ENCODE measurements at places on chromosomes 7 and 10.

DNA sequence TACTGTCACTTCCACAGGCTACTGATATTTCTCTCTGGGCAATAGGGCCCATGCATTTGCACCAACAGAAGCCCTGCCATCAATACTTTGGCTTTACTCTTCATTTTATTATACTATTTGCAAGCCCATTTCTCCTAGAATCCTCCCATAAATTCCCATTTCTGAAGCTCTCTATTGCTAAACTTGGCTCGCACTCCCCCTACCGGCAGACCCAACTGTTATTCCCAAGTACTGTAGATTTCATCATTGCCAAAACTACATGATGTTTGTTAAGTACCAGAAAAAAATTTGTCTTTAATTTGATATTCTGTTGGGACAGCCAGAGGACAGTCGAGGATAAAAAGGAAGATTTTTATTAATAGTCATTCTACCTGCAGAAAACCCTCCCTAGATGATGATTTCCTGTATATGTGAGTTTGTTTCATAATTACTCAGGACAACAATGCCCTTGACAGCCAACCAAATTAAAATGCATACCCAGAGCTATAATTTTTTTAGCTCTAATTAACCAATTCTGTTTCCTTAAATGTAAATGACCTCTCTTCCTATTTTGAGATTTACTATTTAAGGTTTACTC is 298.6 kb downstream of the REEP3 start:
- no peak for DNase-seq

DNA sequence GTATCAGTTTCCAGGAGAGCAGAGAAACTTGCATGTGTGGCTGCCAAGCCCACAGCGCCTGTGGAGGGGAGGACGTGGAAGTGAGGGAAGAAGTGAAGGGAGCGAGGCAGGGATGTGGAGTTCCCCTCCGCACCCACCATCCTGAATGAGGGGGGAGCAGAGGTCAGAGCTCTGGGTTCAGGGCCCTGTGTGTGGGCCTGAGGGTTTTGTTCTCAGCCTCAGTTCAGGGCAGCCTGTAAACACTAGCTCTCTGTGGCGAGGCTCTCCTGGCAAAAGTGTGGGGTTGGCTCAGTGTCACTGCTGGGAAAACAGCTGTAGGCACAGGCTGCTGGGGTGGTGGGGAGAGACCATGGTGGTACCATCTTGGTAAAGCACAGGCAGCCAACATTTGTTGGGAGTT is 108.4 kb downstream of the C10orf105 start:
- no peak for DNase-seq

- DNase-seq, result no peak
Observed at GRCh38 chr10:119222537-119222936, 15.2 kb downstream of the GRK5 start.

- DNase-seq, result no peak
Observed at GRCh38 chr7:154693661-154694060, 309.3 kb downstream of the PAXIP1 start.

- no peak for DNase-seq
Observed at GRCh38 chr7:69860941-69861622, 262.8 kb downstream of the AUTS2 start.

DNA sequence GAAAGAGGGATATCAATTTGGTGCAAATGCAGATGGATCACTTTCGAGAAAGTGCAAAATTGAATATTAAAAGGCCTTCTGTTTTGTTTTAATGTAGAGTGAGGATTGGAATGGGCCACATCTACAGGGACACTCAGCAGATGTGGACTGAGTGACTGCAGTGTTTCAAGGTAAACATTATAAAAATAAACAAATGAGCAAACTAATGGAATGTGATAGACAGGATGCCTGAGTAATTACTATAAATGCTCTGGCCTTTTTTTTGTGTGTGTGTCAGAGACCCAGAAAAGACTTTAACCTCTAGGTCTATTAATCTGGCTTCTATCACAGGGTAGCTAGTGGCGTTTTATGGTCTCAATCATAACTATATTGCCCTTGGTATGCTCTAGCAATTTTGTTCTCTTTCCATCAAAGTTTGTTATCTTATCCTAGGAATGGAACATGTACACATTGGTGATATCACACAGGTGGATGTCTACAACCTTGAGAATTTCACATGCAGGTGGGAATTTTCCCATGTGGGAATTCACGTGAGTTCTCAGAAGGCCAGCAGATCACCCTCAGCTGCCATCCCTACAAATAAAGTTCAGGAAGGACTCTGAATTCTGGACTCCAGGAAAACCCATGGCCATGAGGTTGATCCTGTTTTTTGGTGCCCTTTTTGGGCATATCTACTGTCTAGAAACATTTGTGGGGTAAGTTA is at the start of gene CPA2:
Gene CPA2 (plus strand): TSS at position 606 of the 703 bp plus-strand sequence. CDS start 19 bp downstream, at position 625.
- no peak for DNase-seq

DNA sequence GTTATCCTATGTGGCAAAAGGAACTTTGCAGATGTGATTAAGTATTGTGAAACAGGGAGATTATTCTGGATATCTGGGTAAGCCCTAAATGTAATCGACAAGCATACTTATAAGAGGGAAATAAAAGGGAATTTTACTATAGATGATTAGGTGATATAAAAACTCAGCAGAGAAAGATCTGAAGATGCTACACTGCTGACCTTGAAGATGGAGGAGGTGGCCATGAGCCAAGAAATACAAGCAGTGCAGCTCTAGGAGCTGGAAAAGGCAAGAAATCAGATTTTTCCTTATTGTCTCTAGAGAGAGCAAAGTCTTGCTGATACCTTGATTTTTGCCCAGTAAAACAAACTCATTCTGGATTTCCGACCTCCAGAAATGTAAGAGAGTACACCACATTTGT is 67.7 kb downstream of the BRAF start:
- no peak for DNase-seq

GRCh38 chr7:101953248-101953819 is 135.9 kb downstream of the CUX1 start:
- no peak for DNase-seq

GRCh38 chr7:34133983-34134782 is 228.8 kb downstream of the BMPER start:
- no peak for DNase-seq

DNA sequence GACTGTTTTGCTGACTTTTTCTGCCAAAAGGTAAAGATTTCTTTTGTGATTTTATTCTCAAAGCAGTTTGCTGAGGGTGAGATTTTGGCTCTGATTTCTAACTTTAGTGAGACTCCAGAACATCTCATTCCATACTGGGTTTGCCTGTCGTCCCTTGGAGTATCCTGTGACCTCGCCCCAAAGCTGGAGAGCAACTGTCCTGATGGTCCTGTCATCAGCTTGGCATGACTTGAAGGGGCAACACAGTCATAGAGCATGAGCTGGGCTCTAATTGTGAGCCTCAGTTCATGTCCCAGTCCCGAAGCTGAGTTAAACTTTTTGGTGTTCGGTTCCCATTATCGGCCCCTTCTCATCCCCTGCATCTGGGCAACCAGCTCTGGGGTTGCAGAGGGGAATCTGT is 23.4 kb downstream of the C10orf90 start:
- no peak for DNase-seq

- DNase-seq, result no peak
Observed at GRCh38 chr10:29760138-29760900, 125.5 kb upstream of the SVIL start.

DNA sequence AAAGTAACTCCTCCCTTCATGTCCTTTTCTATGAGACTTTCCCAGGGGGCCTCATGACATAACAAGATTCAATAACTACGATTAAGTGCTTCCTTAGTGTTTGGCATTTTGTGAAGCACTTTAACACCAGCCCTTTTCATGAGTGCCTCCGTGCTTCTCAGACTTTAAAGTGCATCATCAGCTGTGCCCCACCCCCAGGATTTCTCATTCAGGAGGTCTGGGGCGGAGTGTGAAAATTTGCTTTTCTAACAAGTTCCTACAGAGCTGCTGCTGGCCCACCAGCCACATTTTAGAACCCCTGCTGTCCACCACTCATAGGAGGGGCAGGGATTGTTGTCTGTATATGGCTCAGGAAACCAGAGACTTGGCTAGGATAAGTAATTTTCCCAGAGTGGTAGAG is 445.3 kb downstream of the LRMDA start:
- no peak for DNase-seq

- no peak for DNase-seq
Observed at GRCh38 chr7:132395361-132395760, 180.9 kb downstream of the PLXNA4 start.

- DNase-seq, result no peak
Observed at GRCh38 chr10:101902032-101902819, 58.6 kb upstream of the KCNIP2 start.

GRCh38 chr10:69848454-69848853 is 46.7 kb downstream of the COL13A1 start:
- no peak for DNase-seq

- DNase-seq, result no peak
Observed at GRCh38 chr7:67894746-67895145, 898.1 kb downstream of the TYW1 start.

DNA sequence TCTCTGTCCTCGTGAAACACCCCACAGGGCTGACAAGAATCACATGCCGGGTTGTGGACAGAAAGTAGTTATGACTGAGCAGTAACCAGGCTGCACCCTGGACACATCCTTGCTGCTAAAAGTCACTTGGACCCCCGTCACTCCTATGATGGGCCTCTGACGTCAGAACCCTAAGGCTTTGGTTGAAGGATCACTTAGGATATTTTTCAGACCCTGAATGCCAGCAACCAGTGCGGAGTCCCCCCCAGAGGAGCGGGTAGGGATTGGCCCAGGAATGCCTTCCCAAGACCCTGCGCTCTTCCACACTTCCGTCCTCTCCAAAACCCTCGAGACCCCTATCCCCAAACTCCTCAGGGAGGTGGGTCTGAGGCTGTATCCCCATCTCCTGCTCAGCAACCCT is 52.1 kb downstream of the CFAP46 start:
- DNase-seq, result no peak

DNA sequence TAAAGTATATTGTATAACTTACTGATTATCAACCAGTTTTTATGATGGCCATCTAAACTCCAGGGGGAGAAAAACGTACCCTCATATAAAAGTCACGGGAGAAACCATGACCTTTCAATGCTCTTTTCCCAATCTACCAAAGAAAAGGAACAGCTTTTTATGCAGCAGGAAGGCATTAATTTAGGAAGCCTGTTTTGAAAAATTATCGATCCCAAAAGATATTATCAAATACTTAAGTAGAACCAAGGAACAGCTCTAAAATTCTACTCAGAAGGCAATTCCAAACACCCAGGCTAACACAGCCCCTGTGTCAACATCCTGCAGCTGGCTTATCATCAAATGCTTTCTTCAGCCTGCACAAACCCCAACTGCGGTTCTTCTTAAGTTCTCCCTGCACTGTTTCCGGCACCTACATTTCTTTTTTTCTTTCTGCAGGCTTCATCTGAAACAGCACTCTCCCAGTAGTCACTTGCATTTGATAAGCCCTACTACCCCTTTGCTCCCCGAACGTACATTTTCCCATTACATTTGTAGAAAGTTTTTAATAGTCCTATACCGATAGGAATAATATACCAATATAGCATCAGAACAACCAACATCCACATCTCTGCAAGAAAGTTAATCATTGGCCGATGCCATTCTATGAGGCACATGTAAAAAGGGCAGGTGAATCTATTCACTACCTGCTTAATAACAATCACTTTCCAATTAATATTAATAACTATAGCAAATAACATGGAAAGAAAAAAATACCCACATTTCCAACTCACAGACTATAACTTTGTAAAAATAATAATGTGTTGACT is 47.9 kb downstream of the PIP4K2A start:
- peak; percentile 85 for DNase-seq

DNA sequence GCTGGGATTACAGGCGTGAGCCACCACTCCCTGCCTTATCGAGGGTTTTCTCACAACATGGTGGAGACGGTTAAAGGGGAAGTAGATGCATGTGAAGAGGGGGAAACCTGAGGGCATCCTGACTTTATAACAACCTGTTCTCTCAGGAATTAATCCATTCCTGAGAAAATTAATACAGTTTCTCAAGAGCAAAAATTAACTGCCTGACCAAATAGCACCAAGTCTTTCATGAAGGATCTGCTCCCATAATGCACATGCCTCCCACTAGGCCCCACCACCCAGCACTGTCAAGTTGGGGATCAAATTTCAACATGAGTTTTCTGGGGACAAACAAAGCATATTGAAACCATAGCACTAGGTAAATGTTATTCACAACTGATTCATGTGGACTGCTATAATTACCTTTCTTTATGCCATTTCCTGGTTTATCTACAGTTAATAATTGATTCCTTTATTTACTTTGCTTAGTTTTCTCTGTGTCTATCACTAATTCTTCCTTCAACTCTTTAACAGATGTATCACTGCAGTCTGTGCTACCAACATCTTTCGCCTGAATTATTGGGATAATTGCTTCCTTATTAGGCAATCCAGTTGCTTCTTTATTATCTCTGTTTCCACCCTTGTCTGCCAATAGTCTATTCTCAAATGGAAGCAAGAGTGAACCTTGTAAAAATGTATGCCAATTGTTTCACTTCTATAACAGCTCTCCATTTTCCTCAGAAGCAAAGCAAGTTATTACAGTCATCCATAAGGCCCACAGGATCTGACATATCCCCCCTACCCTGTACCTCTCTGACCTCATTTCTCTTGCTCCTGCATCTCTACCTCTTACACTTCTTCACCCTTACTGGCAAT is 12.9 kb upstream of the MICU1 start:
- DNase-seq, result no peak

- DNase-seq, result no peak
Observed at GRCh38 chr7:143351060-143351459, 11.5 kb downstream of the FAM131B start.

GRCh38 chr7:105444342-105444987 is 55.7 kb upstream of the SRPK2 start:
- DNase-seq, result no peak

- DNase-seq, result no peak
Observed at GRCh38 chr10:97888134-97888533, 38.5 kb downstream of the GOLGA7B start.

DNA sequence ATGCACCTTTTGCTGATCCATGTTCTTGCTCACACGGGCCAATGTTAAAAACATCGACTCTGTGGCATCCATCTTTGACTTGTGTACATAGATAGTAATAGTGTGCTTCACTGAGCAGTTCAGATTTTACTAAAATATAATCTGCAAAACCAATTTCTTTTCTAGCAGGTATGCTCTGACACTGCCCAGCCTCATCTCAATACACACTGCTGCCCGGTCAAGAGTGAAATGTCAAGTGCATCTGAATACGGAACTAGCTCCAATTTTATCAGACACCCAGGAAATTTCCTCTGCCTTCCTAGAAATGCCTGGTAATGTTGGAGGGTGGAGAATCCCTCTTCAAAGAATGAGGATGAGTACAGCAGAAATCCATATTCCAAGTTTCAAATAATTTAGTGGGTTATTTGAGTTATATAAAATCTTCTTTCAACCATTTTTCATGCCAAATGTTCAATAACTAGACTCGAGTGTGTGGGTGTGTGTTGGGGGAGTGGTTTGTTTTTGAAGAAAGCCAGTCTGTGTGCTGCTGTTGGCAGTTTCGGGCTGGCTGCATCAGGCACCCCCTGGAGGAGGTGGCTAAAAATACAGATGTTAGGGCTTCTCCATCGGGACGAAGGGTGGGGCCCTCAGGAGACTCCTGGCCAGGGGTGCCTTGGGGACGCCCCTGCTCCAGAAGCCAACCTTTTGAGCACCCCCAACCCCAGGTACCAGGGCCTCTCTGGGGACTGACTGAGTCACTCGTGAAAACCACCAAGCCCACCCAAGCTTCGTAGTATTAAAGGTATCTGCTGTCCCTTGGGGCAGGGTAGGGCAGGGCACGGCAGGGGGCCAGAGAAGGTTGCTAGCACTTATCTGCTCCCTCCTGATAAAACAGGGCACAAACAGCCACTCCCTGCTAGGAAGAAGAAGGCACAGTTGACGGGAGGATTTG is 15.4 kb downstream of the CTBP2 start:
- DNase-seq, result no peak

Data from central memory CD4-positive, alpha-beta T cell (primary cell).